CD14-positive monocyte (primary cell): ENCODE measurements at places on chromosomes 1 and 21.

- H3K27ac ChIP-seq: no peak overlapping the region
- H3K4me3 ChIP-seq: no peak overlapping the region
- H3K4me1 ChIP-seq: no peaks in the 10 kb centered on the region
- DNase-seq: no peak
Measured at GRCh38 chr1:94530373-94530878, 11.1 kb downstream of the F3 start.

DNA sequence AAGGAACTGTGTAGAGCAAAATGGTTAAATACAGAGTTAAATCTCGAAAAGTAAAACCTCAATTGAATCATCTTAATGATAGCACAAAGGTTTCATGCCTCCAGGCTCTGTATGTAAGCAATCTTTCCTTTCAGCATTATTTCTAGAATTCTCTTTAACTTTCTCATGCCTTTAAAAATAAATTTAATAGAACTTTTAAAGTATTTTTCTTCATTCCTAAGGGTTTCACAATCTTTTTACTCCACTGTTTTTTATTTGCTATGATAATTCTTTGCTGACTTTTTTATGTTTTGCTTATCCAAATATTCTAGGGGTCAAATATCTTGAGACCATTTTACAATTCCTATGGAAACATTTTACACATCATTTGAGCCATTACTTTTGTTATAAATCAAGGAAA lies 288.0 kb downstream of the BACH1 start:
- H3K36me3 ChIP-seq: no peaks in the 10 kb centered on the region
- no peak for DNase-seq
- no peak overlapping the region for H3K27ac ChIP-seq
- no peaks in the 10 kb centered on the region for H3K4me1 ChIP-seq

- no peaks in the 10 kb centered on the region for H3K36me3 ChIP-seq
- DNase-seq: no peak
- H3K4me3 ChIP-seq: no peak overlapping the region
- H3K27me3 ChIP-seq: no peaks in the 10 kb centered on the region
- peaks cover 4% of the 10 kb centered on the region for H3K4me1 ChIP-seq
Measured at GRCh38 chr1:243595527-243596210, 254.4 kb downstream of the AKT3 start.

DNA sequence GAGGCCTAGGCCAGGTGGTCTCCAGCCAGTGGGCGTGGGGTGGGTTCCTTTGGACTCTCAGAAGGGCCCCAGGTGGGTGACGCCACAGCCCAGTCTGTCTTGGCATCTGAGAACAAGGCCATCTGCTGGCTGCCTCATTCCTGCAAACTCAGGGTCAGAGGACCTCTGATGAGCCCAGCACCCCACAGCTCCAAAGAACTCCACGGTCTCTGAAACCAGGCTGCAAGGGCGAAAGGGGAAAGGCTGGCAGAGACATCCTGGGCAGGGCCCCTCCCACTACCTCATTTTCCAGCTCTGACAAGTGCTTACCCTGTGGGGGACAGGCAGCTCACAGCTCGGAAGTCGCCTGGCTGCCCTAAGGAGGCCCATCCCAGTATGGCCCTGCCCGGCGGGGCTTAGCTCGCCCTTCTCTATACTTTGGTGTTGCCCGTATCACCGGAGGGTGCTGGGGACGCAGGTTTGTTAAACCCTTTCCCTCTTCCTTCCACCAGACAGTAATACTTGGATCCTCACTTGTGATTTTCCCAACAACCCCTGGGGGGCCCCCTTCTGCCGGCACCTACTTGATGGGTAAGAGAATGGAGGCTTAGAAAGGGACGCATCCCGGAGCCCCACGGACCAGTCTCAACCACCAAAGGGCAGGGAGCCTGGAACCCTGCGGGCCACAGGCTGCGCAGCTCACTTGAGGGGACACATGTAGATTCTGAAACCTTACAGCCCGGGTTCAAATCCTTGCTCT lies 10.9 kb upstream of the EDN2 start:
- no peaks in the 10 kb centered on the region for H3K36me3 ChIP-seq
- no peaks in the 10 kb centered on the region for H3K27me3 ChIP-seq
- DNase-seq: no peak
- H3K4me3 ChIP-seq: peak overlapping the region; percentile 71

DNA sequence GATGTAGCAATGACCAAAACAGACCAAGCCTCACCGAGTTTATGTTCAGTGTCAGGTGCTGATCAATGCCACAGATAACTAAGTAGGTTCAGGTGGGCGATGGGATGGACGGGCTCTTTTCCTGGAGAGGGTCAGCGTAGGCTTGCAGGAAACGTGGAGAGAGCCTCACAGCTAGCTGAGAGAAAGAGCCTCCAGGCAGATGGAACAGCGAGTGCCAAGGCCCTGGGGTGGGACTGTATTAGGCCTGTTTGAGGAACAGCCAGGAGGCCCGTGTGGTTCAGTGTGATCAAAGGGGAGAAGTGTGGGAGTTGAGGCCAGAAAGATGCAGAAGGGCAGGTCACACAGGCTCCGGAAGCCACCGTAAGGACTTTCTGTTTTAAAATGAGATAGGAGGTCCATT lies 7.3 kb upstream of the UTS2 start:
- H3K4me1 ChIP-seq: peaks cover 10% of the 10 kb centered on the region
- no peak overlapping the region for H3K27ac ChIP-seq
- no peaks in the 10 kb centered on the region for H3K27me3 ChIP-seq

GRCh38 chr1:232225336-232226131 lies 404.4 kb downstream of the SIPA1L2 start:
- peaks cover 25% of the 10 kb centered on the region for H3K27me3 ChIP-seq
- no peak overlapping the region for H3K4me3 ChIP-seq

- no peak overlapping the region for H3K4me3 ChIP-seq
- no peaks in the 10 kb centered on the region for H3K4me1 ChIP-seq
- H3K27me3 ChIP-seq: no peaks in the 10 kb centered on the region
- no peak overlapping the region for H3K27ac ChIP-seq
- DNase-seq: no peak
- no peaks in the 10 kb centered on the region for H3K36me3 ChIP-seq
Measured at GRCh38 chr1:216332003-216332402, 91.2 kb downstream of the USH2A start.

DNA sequence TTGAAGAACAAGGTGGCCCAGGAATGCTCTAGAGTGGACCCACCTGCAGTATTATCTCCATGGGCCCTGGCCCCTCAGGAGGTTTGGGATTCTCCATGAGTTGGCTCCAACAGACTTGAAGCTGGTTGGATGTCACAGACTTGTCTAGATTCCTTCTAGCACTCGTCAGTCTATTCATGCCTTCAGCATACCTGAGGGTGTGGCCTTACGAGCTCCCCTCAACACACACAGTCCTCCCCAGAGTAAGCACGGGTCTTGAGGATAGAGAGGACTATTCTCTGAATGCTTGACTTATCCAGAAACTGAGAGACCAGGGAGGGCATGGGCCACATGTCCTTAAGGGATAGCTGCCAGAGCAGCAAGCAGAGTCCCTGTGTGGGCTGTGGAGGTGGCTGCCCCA lies 45.9 kb upstream of the COL6A1 start:
- H3K27ac ChIP-seq: no peak overlapping the region
- no peak for DNase-seq
- no peaks in the 10 kb centered on the region for H3K36me3 ChIP-seq
- H3K4me1 ChIP-seq: no peaks in the 10 kb centered on the region
- H3K27me3 ChIP-seq: no peaks in the 10 kb centered on the region
- H3K4me3 ChIP-seq: no peak overlapping the region

DNA sequence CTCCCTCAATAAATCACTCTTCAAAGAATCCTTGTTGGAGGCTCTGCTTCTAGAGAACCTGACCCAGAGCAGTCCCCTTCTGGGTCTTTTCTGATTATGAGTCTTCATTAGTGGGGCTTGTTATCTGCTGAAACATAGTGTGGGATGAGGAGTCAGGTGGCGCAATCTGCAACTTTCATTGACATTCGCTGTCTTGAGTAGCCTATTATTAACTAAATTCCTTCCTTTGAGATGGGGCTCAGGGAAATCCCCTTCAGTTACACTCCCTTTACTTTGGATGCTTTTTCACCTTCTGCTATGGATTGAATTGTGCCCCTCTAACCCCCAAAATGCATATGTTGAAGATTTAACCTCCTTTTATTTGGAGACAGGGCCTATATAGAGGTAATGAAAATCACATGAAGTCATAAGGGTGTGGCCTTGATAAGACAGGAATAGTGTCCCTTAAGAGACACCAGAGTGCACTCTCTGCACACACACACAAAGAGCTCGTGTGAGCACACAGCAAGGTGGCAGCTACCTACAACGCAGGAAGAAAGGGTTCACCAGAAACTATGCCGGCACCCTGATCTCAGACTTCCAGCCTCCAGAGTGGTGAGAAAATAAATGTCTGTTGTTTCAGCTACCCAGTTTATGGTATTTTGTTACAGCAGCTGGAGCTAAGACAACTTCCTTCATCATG lies 19.5 kb downstream of the DIO1 start:
- H3K4me1 ChIP-seq: no peaks in the 10 kb centered on the region
- no peak for DNase-seq
- peaks cover 9% of the 10 kb centered on the region for H3K36me3 ChIP-seq
- H3K27ac ChIP-seq: no peak overlapping the region
- H3K4me3 ChIP-seq: no peak overlapping the region
- H3K27me3 ChIP-seq: no peaks in the 10 kb centered on the region

GRCh38 chr1:61626816-61627215 lies 98.1 kb downstream of the TM2D1 start:
- no peaks in the 10 kb centered on the region for H3K4me1 ChIP-seq
- no peak overlapping the region for H3K4me3 ChIP-seq
- no peak for DNase-seq
- no peak overlapping the region for H3K27ac ChIP-seq
- no peaks in the 10 kb centered on the region for H3K27me3 ChIP-seq

DNA sequence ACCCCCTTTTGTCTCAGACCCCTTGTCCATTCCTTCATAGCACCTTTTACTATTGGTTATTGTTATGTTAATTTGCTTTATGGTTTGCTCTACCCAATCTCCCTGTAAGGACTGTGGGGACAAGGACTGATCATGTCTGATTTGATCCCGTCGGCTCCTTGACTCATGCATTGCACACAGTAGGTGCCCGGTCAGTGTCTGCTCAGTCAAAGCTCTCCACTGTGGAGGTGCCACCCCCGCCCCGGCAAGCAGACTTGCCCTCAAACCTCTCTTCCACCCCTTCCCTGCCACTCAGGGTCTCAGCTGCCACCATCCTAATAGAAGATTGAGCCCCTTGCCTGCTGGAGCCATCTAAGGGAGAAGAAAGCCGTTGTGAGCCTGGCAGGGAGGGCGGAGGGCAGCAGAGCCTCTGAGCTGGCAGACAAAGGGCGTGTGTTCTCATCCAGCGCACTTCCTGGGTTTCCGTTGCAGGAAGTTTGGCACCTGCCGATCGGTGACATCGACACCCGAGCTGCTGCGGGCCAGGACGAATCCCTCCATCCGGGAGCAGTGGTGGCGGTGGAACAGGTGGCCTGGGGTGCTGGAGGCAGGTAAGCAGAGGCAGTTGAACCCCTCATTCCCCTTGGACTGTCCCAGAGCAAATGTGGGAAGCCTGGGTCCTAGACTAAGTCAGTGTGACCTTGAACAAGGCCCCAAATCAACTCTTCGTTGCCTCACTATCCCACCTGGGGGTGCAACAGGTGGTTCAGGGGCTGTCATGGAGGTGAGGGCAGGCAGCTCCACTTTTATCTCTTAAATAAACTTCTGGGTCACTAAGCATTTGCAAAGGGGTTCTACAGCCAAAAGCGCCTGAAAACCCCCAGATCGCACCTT lies 2.2 kb upstream of the FBLIM1 start:
- no peaks in the 10 kb centered on the region for H3K36me3 ChIP-seq
- no peak for DNase-seq
- no peak overlapping the region for H3K27ac ChIP-seq
- no peak overlapping the region for H3K4me3 ChIP-seq
- H3K4me1 ChIP-seq: no peaks in the 10 kb centered on the region

DNA sequence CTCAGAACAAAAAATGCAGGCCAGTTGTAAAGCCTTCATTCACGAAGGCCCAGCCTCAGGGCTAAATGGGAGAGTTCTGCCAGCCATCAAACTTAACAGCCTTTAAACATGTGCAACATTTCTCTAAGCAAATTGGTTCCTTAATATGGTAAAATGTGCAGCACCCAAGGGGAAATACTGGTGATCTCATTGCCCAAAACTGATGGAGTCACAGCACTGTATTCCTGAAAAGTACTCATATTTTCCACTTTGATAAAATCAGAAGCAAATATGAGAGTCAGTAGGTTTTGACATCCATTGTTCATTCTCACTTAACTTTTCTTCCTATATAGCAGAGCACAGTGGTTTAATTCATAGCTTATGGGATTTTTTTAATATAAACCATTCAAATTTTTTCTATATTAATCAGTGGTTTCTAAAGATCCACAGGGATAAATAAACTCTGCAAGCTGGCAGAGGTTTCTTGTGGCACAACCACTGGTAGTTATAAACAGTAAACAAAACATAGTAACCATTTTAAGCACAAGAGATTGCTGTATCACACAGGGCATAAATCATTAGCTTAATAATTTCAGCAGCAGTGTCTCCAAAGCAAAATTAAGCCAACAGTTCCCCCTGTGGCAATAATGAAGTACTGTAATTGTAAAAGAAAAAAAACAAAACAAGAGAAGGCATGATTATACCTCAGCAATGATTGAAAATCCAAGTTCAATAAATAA lies 106.9 kb upstream of the LYPLAL1 start:
- no peaks in the 10 kb centered on the region for H3K4me1 ChIP-seq
- no peak overlapping the region for H3K27ac ChIP-seq
- no peaks in the 10 kb centered on the region for H3K27me3 ChIP-seq
- H3K36me3 ChIP-seq: no peaks in the 10 kb centered on the region
- no peak overlapping the region for H3K4me3 ChIP-seq

- H3K36me3 ChIP-seq: no peaks in the 10 kb centered on the region
- no peak overlapping the region for H3K4me3 ChIP-seq
- H3K27me3 ChIP-seq: no peaks in the 10 kb centered on the region
- H3K4me1 ChIP-seq: no peaks in the 10 kb centered on the region
Measured at GRCh38 chr1:192846950-192847349, 38.1 kb downstream of the RGS2 start.

GRCh38 chr1:174039027-174039426 lies 16.9 kb upstream of the RC3H1 start:
- H3K4me1 ChIP-seq: no peaks in the 10 kb centered on the region
- DNase-seq: no peak
- H3K36me3 ChIP-seq: no peaks in the 10 kb centered on the region
- H3K4me3 ChIP-seq: no peak overlapping the region

DNA sequence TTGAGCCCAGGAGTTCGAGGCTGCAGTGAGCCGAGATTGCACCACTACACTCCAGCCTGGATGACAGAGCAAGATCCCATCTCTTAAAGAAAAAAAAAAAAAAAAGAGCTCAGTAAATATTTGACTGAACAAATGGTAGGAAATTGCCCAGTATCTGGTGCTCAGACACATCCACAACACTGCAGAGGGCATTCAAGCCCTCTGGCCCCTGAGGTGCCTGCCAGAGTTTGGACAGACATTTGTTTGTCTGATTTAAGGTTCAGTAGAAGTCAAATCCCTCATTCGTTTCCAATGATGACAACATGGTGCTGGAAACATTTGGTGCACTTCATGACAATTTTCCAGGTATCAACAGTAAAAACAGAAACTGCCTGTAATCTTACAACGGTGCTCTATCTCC lies 86.6 kb downstream of the HLCS start:
- H3K4me3 ChIP-seq: no peak overlapping the region
- no peaks in the 10 kb centered on the region for H3K27me3 ChIP-seq
- no peak overlapping the region for H3K27ac ChIP-seq
- DNase-seq: no peak
- no peaks in the 10 kb centered on the region for H3K36me3 ChIP-seq
- H3K4me1 ChIP-seq: no peaks in the 10 kb centered on the region
